ENCODE measurements at places on chromosomes 6 and 20.

- DNase-seq = no peak
Measured at GRCh38 chr6:143112837-143113236, 52.1 kb downstream of the AIG1 start.

DNA sequence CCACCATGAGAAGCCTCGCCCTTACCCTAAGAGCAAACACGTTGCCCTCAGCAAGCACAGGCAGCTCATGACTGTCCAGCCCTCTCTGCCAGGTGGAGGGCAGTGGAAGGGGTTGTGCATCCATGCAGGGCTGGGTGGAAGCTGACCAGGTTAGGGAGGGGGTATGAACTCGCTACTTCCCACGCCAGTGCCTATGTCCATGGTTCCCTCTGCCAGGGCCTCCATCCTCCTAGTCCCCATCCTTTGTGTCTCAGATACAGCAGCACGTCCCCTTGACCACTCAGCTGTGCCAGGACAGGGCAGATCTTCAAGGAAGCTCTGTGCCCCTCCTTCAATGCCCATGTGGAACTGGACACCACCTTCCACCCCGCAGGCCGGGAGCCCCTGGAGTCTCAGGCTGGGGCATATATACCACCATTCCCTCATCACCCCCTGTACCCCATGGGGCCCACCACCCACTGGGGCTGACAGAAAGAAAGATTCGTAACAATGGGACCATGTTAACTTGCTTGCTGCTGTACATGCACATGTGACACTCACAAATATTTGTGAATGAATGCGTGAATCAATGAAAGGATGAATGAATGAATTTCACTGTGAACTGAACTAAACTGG lies 90.7 kb downstream of the ANKRD60 start:
- DNase-seq = no peak

DNA sequence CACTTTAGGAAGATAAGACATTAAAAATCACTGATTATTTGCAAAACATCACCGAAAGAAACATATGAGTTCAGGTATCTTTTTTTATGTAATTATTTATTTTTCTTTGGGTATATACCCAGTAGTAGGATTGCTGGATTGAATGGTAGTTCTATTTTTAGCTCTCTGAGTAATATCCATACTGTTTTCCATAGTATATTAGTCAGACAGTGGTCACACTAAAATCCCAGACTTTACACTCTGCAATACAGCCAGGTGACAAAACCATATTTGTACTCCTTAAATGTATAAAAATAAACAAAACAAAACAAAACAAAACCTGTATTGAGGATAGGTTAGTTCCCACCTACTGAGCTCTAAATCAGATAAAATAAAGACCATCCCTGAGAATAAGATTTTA lies 1024.3 kb upstream of the EYS start:
- no peak for DNase-seq

DNA sequence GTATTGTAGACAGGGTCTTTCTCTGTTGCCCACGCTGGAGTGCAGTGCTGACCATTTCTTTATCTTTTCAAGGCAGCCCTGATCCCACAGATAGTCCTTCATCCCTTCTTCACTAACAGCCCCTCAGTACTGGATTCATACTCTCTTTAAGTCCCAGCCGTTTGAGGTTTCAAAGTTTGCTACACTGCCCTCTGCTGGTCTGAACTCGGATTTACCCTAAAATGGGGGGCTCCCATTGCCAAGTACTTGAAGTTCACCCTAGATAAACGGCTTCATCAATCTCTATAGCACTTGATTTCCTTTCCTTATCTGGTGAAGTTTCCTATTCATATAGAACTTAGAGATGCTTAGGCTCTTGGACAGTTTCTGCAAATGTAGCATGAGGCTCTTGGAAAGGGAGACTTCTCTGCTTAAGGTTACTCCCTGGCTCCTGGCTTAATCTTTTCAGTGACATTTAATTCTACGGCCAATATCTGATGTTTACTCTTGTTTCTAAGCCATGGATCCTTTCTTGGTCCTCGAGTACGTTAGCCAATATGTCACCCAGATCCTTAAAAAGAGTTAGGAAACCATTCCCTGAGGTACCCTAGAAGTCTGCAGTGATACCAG lies 21.4 kb upstream of the PREP start:
- peak; percentile 85 for DNase-seq

- no peak for DNase-seq
Measured at GRCh38 chr6:45431317-45432065, 53.8 kb upstream of the SUPT3H start.

GRCh38 chr20:40103420-40103819 lies 585.6 kb downstream of the MAFB start:
- DNase-seq = no peak

- no peak for DNase-seq
Measured at GRCh38 chr6:4664117-4664626, 112.0 kb upstream of the CDYL start.

DNA sequence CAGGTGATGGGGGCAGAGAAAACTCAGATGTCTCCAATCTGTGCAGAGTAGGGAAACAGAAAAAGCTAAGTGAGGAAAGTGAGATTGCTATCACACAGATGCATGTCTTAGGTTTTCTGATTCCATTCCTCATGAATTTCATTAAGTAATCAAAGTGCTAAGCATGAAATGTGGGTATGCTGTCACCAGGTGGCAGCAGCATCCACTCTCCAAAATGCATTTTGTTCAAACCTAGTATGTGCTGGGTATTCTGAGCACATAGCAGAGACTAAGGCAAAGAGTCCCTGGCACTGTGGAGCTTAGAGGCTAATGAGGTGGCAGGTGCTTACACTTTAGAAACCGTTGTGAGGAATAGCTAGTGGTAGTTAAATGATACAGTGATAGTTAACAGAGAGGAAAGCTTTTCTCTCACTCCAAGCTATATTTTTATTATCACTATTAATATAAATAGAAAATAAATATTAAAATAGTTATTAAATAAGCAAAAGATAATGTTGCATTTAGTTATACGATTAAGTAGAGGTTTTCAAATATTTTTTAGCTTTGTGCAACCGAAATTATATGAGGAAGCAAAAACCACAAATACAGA lies 179.5 kb downstream of the CDH26 start:
- no peak for DNase-seq

DNA sequence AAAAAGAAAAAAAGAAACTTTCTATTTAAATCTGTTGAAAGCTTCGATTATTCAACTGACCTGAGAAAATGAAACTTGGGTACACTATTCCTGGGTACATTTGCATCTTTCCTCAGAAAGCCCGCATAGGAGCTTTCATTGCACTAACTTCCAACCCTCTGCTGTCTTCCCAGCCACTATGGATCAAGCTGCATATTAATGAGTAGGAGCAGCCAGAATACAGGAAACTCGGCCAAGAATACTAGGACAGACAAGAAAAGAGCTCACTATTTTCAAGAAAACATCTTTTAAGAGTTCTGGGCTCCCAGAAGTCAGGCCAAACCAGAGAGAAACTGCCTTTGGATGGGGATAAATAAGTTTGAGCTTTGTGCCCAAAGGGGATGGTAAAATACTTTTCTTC lies 135.0 kb upstream of the CCDC28A start:
- no peak for DNase-seq

DNA sequence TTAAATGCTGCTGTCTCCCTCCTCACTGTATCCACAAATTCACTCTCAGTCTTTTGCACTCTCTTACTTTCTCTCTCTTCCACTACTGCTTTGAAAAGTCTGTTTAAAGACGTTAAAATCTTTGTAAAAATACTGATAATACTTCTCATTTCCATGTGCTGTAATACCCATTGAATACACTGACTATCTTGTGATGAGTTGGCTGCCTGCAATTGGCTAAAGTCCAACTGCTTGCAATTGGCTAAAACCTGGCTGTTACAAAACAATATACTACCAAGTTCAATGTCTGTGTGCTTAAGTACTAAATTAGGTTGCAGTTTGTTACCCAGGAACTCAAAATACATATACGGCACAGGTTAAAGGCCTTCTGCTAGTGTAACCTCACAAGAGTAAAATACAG lies 264.8 kb downstream of the THBS2 start:
- DNase-seq = no peak

GRCh38 chr20:40948465-40949267 lies 80.0 kb upstream of the TOP1 start:
- DNase-seq = no peak

DNA sequence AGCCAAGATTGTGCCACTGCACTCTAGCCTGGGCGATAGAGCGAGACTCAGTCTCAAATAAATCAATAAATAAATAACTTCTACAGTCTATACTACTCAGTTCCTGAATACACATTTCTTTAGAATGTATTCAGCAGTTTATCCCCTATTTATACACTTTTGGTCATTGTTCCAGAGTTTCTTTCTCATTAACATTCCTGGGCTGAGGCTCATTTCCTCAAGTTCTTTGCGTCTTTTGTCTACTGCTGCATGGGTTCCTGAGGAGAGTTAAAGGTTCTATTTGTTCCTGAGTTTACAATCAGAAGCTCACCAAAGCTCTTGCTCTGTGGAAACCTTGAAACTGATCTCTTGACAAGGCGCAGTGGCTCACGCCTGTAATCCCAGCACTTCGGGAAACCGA lies 37.7 kb upstream of the SASH1 start:
- DNase-seq = no peak

DNA sequence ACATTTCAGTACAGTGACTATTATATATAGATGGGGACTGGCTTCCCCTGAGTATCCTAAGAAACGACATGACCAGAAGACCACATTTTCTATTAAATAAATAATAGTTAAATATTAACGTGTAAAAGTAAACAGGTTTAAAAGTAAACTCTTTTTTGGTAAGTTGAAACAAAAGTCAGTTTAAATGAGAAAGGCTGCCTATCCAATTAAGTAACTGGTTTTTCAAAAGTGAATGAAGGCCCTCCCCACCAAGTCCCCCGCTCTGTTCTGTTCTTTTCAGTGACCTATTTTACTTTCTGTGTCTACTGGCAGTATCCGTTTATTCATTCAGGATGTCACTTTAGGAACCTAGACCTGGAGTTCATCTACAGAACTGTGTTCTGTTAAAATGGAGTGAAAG lies 32.0 kb downstream of the QKI start:
- no peak for DNase-seq

DNA sequence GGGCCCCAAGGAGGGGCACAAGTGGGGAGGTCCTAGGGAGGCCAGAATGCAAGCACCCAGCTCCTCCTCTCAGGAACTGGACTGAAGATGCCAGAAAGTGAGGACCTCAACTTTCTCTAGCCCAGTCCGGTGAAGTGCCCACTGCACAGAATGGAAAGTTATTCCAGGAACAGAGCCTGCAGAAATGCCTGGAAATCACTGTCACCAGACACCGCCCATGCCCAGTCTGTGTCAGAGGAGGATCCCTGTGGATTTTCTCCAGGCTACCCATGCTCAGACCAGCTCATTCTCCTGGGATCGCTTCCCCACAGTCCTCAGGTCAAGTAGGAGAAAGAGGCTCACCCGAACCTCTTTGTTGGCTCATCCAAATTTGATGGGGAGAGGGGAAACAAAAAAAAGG lies 6.5 kb downstream of the PRPH2 start:
- DNase-seq = no peak
